Stimulated activated CD8-positive, alpha-beta memory T cell treated with anti-CD3 and anti-CD28 coated beads, Interleukin-15, amount 100 ng/mL, for 4 hours (primary cell): ENCODE measurements at places on chromosomes 1 and 21.

- no peak for DNase-seq
Measured at GRCh38 chr1:5424802-5425703, 567.2 kb downstream of the NPHP4 start.

DNA sequence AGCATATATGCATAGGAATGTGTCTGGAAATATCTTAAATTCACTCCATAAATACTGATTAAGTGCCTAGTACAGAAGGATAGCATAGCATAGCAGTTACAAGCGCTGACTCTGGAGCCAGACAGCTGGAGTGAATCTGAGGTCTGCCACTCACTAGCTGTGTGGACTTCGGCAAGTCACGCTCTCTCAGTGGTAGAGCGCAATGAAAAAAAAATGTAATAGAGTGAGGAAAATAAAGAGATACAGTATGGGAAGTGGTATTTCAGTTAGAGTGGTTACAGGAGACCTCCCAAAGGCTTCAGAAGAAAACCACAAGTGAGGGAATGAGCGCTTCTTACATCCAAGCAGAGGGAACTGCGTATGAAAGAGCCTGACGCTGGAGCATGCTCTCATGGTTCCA lies 338.9 kb upstream of the PRMT6 start:
- DNase-seq, result no peak

GRCh38 chr1:150970808-150971582 lies 3.6 kb downstream of the CERS2 start:
- DNase-seq, result no peak

- no peak for DNase-seq
Measured at GRCh38 chr1:240497908-240498307, 114.0 kb downstream of the GREM2 start.

DNA sequence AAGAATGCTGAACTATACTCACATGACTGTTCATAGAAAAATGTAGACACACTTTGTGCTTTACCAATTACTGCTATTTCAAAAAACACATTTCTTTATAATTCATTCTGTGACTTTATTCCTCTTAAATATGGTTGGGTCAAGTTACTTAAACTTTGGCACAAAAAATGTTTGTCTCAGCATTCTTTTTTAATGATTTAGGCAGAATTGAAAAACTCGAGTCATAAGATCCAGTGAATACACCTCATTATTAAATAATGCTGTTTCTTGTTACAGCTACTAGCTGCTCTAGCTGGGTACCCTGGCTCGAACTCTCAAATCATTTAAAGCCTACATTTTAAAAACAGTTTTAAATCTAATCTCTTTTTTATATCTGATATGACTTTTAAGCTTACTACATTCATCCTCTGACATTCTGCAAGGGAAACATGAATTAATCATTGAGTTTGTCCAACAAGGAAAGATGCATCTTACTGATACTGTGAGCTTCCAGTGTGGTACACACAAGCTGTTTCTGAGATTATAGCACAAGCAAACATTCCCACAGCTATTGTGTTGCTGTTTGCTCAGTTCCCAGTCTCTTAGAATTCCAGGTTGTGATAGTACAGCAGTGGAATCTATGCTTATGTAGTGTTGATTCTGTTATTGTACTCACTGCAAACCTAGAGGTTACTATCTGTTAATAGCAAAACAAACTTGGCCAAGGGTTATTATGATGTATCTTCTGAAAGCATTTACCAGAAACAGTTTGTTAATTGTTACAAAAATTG lies 746.5 kb downstream of the USP25 start:
- DNase-seq, result no peak

DNA sequence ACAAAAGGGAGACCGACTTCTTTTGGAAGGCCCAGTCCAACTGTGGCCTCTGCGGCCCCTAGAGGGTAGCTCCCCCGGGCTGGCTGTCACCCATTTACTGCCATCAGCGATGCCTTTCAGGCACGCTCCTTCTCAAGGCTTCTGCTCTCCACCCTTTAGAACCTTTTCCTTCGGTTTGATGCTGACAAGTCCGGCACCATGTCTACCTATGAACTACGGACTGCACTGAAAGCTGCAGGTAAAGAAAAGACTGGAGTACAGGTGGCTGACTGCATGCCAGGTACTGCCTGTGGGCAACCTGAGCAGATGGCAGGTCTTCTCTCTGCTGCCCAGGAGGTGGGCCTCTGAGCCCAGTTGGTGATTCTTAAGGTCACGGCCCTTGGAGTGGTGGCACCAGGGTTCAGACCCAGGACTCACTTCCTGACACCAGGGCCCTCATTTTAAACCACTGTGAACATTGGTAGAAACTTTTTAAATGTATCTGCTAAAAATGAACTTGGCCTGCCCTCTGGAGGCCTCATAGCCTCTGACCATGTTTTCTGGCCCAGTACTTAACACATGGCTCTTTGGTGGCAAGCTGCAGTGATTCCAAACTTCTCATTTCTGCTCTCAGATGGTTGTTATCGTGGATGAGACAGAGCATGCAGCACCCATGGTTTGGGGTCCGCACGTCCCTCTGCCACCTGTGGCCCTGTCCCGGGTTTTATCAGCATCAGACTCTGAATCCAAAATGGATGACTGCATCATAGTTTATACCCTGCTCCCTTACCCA lies 45.7 kb downstream of the CAPN9 start:
- no peak for DNase-seq

DNA sequence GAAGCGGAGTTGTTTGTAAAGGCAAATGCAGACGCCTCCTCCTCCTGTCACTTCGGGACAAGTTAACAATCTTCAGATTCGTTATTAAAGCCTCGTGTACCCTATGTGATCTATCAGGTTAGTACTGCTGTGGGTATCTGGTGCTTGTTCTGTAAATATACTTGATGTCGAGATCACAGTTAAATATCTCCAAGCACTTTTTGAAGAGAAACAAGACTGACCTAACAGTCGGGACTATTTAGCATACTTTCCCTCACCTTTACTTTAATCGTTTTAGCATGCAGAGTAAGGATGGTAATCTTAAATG lies 710 bp downstream of the KLHL20 start:
- no peak for DNase-seq

DNA sequence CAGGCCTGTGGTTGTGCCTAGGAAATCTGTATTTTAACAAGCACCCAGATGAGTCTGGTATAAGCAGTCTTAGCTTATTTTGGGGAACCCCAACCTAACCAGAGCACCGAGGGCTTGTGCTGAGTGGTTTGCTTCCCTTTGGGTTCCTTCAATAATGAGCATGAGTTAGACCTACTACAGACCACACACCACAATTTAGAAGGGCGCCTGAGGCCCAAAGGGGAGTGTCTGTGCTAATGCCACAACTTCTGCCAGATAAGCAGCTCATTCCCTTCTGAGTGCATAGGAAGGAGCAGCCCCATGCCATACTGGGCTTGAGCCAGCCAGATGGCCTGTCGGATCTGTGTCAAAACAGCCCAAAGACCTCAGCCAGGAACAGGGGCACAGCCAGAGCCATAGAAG lies 15.4 kb upstream of the LSS start:
- DNase-seq, result no peak

- DNase-seq, result no peak
Measured at GRCh38 chr1:62314454-62315350, 4.5 kb downstream of the KANK4 start.

DNA sequence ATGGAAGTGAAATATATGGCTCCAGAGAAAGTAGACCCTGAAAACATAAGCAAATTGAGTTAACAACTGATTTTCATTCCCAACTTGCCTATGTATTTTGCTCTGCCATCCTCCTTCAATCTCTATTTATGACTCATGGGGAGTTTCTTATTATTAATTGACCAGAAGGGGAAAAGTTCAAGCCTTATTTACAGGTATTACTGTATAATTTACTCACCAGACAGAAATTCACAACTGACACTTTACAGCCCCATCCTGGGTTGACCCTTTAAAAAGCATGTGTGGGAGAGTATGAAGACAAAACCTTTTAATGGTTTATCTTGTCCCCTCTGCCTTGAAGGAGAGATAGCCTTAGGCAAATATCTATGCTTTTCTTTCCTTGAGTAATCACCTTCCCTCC lies 39.8 kb upstream of the C1orf53 start:
- no peak for DNase-seq

DNA sequence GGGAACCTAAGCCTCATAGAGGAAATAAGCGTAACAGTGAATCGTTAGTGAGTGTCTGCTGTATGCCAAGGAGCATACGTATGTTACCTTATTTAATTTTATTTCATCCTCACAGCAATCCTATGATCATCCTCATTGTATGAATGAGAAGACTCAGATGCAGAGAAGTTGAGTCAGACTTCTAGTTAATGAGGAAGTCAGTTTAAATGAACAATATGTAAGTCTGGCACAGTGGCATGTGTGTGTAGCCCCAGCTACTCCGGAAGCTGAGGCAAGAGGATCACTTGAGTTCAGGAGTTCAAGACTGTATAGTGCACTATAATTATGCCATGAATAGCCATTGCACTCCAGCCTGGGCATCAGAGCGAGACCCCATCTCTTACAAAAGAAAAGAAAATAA lies 148.0 kb downstream of the ZZZ3 start:
- DNase-seq, result no peak

DNA sequence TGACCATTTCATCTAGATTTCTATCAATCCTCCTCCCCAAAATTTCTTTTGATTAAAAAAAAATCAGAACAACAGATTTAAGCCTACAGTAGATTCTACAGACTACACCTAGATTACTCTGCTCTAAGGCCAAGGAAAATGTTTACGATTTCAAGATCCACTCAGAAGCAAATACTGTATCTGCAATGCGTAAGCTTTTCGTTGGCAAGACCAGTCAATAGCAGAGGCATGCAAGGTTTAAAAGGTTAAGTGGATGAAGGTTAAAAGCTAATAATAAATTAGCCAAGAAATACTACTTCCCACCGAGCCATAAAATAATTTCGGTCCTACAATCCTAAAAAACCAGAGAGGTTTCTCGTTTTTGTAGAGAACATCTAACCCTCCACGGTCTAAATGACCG lies 1.3 kb downstream of the CLSTN1 start:
- no peak for DNase-seq

- DNase-seq, result no peak
Measured at GRCh38 chr1:68145418-68146126, 86.8 kb downstream of the WLS start.

DNA sequence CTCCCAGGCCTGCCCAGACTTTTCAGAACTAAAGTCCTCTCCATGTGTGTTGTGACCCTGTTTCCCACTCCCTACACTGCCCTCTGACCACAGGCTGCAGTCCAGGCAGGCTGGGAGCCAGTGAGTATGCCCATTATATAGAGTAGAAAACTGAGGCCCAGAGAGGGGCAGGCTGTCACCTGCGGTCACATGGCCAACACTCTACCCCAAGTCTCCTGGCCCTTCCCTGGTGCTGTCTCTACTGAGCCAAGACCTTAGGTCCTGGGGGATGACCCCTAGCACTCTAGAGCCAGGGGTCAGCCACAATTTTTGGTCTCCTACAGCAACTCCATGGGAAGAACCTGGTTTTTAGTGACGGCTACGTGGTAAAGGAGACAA lies 30.8 kb downstream of the RPS6KA1 start:
- DNase-seq, result no peak

DNA sequence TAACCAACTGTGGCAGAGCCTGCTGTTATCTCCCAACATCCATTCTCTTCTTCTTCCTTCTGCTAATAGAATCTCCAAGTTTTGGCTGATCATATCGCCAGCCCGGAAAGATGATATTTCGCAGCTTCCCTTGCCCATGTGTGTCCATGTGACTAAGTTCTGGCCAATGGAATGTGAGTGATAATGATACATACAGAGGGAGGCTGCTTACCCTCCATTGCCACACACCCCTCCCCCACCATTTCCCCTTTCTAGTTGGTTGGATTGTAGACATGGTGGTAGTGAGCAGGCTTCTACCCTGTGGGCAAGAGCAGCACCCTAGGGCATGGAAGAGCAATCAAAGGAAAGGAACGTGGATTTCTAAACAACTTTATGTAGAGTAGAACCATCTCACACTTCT lies 48.8 kb downstream of the SLC9C2 start:
- DNase-seq, result no peak

DNA sequence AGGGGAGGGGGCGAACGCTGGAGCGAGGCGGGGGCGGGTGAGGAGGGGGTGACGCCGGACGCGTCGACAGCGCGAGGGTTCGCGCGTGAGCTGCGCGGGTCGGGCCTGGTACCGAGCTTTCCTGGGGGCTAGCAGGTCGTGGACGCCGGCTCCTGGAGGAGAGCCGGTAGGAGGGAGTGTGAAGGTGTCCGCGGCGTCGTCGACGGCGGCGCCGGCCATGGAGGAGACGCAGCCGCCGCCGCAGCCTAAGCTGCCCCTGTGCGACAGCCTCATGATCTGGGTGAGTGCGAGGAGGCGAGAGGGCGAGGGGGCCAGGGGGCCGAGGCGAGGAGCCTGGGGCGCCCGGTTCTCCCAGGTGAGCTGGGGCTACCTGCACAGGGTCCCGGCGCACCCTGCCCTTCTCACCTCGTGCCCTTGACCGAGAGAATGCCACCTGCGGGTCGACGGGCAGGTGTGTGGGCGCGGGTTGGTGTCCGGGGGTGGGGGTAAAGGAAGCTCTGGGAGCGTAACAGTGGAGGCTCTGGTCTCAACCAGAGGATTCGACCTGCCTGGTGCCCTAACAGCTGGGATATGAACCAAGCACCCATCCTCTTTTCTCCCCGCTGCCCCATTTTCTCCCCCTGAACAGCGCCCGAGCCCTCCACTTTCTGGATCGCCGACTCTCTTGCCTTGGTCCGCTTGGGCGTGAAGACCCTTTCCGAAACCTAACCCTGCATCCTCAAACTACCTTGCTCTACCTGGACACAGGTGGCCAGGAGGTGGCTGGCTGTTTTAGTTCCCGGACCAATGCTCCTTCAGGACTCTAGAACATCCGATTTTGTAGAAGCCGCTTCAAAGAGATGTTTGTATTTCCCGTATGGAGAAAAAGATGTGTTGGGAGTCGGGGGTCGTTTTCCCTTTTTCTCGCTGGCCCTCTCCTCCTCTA lies at the start of gene HOOK1:
HOOK1 (plus strand) TSS at position 49 of the 925 bp plus-strand sequence; CDS start at position 218, 169 bp downstream.
- peak; percentile 3 for DNase-seq

DNA sequence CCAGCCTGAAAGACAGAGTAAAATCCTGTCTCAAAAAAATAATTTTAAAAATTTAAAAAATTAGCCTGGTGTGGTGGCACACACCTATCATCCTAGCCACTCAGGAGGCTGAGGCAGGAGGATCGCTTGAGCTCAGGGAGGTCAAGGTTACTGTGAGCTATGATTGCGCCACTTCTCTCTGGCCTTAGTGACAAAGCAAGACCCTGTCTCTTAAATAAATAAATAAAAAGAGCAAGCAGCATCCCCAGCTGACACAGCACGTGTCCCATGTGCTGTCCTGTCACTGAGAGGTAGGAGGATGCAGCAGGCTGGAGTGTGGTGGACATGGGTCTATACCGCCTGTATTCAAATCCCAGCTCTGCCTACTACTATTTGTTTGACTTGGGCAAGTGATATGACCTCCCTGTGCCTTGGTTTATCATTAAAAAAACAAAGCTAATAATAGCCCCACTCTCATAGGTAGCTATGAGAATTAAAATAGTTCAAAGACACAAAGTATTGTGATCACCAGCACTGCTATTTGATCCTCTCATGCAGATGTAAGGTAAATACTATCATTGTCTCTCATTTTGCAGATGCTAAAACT lies 22.2 kb upstream of the ECE1 start:
- no peak for DNase-seq
